ENCODE measurements at places on chromosomes 6 and 20. TPM values are rescaled to one million over a fixed set of nuclear protein-coding genes. Genes with fewer than 3 reads are reported as not detected.

Gene SLC26A8
- not detected for total RNA-seq

GRCh38 chr6:151630991-151631655 is 137.3 kb downstream of the CCDC170 start:
- no peak for DNase-seq

DNA sequence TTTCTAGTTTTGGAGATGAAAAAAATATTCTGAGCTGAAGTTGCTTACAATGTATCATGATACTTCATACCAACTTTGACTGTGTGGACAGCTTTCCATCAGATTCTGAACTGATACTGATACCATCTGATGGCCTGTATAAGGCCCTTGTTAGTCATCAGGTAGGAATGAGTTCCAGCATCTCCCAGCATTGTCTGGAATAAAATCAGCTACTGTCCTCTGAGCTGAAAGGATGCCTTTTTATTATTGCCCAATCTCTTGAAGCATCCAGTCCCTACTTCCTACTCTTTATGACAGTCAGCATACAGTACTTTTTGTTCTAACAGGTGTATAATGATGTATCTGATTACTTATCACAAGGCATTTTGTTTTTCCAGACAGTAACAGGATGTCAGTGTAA is 70.6 kb upstream of the EYA4 start:
- no peak for DNase-seq

DNA sequence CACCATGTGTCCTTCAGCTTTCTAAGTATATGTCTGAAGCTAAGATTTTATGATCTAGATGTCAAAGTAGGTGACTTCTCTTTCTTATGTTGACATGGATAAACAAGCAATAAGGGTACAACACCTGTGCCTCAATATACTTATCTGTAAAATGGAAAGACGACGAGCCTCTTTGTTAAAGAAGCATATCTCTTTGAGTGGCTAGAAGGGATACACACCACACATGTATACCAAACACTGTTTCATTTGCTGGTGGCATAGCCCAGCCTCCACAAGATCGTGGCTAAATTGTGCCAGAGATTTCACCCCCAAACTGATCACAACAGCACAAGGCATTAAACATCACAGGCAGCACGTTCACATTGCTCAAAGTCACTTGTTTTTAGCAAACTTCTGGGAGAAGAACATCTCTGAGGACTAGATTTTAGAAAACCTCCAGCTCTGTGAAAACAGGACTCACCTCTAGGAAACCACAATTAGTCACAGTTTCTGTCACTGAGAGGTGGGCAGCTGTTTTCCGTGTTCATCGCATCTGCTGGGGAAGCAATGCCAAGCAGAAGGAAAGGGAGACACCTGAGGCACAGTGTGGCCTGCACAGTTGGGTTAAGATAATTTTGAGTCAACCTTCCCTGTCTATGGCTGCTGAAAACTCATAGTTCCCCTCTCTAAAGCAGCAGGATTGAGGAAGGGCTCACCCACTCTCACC is 263.0 kb upstream of the PLCB4 start:
- no peak for DNase-seq

All from suprapubic skin (tissue), 4 donors.